ENCODE measurements at places on chromosomes 4 and X. TPM values are rescaled to one million over a fixed set of nuclear protein-coding genes. Genes with fewer than 3 reads are reported as not detected.

DNA sequence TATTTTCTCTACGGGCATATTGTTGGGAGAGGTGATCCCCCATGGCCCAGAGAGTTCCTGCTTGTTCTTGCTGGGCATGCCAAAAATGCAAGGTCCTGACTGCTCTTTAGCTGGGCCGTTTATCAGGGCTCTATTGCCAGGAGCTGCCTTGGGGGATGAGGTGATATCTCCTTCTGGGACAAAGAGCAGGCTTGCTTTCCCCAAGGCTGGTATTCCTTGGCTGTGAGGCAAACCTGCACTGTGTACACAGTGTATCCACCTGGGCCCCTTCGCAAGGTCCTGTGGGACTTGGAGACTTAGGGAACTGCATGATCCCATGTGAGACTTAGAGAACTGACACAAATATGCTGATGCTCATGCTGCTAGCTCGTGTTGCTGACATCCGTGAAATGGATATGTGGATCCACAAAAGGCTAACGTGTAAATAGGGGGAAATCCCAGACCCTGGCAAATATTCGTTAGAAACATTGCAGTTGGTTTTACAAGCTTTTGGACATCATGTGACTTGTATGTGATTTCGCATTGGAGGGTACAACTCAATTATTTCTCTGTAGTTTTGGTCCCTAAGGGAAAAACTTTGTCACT lies 24.4 kb upstream of the ZFX start:
- DNase-seq, result no peak

DNA sequence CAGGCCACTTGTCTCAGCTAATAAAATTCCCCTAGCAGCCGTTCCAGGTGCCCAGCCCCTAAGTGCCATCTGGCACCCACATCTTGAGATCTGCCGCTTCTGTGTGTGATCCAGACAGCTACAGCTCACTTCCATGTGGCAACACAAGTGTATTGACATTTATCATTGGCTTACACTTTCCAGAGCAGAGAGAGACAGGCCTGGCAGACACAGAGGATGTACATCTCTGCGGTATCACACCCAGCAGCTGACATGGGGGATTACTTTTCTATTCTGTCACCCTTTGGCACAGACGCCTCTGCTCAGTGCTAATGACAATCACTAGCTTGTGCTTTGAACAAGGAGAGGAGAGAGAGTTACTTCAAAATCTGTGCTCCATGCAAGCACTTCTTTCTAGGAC lies 195.9 kb downstream of the KDR start:
- DNase-seq, result no peak

GRCh38 chrX:69305333-69306062 lies 140.2 kb upstream of the PJA1 start:
- no peak for DNase-seq

- DNase-seq, result no peak
These were observed 22.6 kb downstream of the NLGN3 start for GRCh38 chrX:71167031-71167781.

Gene TRPC5OS
- polyA plus RNA-seq, result 0.17 TPM

Gene RASL11B
- 30.9 TPM for polyA plus RNA-seq
